ENCODE measurements at places on chromosomes 12 and 14.

DNA sequence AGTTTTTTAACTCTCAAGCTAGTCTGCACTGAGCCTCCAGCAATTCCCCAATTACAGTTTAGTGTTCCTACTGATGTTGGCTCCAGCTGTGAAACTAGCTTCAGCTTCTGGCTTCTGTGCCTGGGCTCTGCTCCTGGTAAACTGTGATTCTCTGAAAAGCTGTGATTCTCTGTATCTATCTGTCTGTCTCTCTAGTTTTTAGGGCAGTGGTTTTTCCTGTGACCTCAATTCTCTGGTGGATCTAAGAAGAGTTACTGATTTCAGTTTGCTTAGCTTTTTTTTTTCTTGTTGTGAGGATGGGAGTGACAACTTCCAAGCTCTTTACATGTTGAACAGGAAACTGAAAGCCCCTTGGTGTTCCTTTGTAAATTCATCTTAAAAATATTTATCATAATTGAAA is 3.8 kb upstream of the HIF1A start:
- DNase-seq: no peak

DNA sequence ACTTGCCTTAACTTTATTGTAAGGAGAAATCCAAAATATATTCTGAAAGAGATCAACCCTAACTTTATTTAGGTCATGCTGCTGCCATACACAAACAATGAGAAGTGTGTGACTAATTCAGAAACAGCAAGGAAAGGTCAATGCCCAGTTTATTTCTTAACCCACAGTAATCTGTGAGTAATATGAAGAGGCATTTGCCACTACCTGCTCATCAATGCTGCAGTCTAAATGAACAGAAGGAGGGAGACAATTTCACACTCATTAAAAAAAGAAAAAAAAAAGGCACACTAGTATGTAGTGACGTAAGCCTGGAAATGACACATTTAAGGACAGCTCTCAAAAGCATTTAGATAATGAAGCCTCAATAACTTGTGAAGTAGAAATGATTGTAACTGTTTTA is 90.5 kb upstream of the FOXN3 start:
- DNase-seq: no peak

DNA sequence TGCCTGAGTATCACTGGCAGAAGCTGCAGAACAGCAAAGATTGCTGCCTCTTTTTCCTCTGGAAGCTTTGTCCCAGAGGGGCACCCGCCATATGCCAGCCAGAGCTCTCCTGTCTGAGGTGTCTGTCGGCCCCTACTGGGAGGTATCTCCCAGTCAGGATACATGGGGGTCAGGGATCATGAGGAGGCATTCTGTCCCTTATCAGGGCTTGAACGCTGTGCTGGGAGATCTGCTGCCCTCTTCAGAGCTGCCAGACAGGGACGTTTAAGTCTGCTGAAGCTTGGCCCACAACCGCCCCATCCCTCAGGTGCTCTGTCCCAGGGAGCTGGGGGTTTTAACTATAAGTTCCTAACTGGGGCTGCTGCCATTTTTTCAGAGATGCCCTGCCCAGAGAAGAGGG is 20.3 kb downstream of the CLEC2B start:
- DNase-seq: no peak

GRCh38 chr12:128554546-128555304 is 269.0 kb downstream of the SLC15A4 start:
- DNase-seq: no peak

DNA sequence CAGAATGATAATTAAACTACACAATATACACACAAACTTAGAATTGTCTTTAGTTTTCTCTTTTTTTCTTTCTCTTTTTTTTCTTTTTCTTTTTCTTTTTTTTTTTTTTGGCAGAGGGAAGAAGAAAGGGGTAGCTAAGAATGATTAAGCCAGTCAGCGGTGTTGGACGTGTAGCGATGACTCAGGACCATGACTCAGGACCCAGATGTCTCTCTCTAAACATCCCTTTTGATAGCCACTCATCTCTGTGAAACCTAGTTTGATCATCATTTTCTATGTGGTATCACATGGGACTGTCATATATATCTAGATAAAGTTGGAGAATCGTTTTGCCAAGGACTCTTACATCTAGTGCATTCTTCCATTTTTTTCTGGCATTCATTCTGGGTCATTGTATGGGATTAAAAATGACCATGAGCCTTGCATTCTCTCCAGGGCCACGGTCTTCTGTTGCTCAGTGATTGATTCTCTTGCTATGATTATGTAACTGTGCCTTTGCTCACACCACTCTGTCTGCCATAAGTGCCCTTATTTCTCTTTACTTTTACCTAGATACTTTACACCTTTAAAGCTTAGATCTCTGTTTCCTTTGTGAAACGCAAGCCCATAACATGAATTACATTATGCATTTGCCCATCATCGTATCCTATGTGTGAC is 26.6 kb upstream of the NRXN3 start:
- peak; percentile 17 for DNase-seq

GRCh38 chr14:54197369-54197768 is 199.4 kb upstream of the CDKN3 start:
- DNase-seq: no peak

DNA sequence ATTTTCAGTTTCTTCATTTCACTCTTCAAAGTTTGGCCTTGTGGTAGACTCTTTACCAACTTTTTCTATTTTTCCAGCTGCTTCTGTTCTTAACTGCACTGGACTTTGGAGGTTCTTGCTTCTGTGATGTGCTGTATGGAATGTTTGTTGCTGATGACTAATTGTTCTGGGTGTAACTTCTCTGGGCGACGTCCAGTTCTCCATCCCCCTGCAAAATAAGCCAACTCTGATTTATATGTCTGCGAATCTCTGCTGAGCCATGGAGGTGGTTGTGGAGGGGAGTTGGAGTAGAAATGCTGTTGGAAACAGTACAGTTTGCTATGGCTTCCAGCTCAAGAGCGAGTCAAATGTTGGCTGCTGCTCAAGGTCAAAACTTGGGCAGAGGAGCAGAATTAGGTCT is 113.9 kb upstream of the DYRK2 start:
- no peak for DNase-seq

DNA sequence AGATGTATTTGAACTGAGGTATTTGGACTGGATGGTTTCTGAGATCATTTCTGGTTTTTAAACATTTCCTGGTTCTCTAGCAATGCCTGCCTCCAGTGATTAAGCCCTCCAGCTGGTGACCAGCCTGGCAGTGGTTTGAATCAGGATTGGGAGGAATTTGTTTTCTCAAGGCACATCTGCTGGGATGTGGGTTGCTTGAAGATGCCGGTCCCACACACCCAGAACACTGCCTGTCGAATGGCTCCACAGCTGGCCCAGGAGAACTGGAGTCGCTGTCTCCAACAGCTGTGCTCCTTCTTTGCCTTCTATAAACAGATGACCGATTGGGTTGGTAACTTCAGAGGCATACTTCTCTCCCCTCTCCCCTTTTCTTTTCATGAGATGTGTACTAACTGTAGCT is 258.0 kb upstream of the DDHD1 start:
- no peak for DNase-seq

DNA sequence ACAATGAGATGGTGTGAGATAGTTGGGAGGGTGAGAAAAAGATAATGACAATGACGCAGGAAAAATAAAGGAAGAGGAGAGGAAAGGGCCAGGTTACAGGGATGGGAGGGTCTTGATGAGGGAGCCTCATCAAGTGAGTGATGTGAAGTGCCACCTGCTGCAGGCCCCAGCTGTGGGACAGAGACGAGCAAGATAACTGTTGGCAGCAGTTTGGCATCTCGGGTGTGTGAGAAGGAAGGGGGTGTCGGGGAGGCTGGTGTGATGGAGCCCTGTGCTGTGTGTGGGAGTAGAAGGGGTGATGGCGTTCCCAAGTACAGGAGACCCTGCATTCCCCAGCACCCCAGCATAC is 11.4 kb upstream of the TAC3 start:
- peak; percentile 46 for DNase-seq

DNA sequence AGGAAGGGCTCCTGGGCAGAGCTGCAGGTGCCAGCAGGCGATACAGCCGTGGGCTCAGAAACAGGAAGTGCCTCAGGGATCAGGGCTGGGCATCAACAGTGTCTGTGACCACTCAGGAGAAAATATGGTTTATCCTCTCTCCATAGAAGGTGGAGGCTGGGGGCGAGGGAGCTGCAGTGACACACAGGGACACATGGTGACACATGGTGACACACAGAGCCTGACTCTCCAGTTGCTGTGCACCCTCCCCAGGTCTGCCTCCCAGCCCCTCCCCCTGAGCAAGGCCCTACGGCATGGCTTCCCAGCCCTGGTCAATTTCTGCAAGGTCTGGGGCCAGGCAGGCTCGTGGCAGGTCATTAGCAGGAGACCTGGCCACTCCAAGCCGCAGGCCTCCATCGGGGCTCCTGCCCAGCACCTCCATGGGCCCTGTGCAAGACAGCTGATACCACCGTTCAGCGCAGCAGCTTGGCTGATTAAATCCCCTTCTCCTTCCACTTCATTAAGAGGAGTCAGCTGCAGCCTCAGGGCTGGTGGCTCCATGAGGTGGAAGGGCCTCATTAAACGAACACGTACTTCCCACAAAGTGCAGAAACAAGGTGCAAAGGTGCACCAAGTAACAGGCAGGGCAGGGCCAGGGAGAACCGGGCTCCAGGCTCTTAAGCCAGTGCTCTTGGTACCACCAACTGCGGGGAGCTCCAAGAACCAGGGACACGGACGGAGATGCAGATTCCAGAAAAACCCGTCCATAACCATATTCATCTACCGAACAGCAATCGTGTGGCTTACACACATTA is 60.7 kb downstream of the CCNK start:
- no peak for DNase-seq

- DNase-seq: no peak
These were observed 1.2 kb downstream of the PITPNM2 start for GRCh38 chr12:123149501-123150274.

GRCh38 chr12:11987901-11988300 is 82.8 kb upstream of the BCL2L14 start:
- no peak for DNase-seq

- DNase-seq: no peak
These were observed 283.4 kb downstream of the DAD1 start for GRCh38 chr14:22305607-22306006.

DNA sequence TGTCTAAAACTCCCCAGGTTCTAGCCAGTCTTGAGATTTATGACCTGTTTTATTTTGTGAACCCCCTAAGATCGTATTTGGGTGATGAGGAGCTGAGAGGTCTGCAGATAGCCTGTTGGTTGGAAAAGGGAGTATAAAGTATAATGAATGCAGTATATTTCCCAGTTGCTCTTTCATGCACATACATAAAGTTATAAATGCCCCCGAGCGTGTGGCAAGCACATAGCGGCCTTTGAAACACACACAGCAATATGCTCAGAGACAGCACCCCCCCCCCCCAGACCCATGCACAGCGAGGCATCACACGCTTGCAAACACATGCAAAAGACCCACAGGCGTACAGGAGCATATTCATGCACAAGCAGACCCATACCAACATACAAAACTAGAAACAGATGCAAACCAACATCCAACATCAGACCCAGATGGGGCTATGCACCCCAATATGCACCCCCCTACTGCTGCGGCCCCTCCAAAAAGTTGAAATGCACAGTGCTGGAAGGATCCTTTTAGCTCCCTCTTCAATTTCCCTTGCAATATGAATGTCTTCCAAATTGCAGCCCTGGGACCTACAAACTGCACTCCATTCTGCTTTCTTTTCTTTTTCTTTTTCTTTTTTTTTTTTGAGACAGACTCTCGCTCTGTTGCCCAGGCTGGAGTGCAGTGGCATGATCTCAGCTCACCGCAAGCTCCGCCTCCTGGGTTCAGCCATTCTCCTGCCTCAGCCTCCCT is 82.2 kb upstream of the TBX3 start:
- no peak for DNase-seq

DNA sequence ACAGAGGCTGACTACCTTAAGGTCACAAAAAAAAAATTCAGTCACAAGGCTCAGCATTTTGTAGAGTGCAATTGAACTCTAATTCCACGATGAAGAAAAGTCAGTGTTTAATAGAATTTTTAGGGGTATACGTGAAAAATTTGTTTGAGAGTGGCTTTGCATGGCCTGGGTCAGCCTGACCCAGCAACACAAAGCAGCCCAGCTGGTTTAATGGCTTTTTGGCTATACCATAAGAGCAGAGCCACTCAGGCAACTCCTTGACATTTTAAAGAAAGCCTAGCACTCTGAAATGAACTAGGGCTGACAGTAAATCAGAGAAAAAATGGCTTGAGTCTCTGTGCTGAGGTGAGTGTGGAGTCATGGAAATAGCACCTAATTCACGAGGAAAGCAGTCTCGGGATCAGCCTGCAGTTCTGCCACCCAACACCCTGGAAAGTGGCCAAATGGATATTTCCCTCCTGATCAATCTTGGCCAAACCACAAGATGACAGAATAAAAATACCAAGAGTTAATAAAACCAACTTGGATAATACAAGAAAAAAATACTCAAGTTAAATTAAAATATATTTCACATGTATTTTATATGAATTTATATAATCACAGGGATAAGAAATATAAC is 59.5 kb downstream of the GALNT4 start:
- DNase-seq: no peak

GRCh38 chr12:55696141-55696540 is 11.6 kb downstream of the ITGA7 start:
- no peak for DNase-seq

DNA sequence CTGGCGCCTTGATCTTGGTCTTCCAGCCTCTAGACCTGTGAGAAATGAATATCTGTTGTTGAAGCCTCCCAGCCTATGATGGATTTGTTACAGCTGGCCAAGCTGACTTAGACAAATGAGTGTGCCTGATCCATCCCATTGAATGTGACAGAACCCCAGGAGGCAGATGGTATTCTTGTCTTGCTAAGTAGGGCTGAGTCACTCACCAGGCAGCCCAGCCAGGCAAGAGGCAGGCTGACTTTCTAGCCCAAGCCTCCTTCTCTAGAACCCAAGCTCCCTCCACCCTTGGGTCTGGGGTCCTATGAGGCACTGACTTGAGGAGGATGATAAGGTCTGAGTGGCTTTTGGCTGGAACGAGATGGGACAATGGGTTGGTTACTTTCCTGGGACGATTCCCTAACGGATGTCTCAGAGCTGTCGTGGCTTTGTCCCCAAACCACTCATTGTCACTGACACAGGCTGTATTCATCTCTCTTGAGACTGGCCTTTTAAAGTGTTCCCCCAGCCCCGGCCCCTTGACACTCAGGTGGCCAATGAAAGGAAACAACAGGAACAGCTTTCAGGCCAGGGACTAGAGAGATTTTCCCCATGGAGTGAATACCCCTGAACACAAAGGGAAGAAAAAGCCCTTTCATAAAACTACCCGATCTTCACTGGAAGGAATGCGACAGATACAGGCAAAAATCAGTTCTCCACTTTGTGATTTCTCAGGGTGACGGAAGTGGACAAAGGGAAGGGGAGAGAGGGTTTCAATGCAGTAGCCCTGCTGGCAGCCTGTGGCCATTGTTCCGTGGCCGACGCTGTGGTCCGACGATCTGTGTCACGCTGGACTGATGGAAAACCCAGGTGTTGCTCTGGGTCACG is 264.2 kb downstream of the AACS start:
- DNase-seq: no peak
